Right atrium auricular region (tissue), 2 donors: ENCODE measurements at places on chromosomes 12 and 14. TPM values are rescaled to one million over a fixed set of nuclear protein-coding genes. Genes with fewer than 3 reads are reported as not detected.

DNA sequence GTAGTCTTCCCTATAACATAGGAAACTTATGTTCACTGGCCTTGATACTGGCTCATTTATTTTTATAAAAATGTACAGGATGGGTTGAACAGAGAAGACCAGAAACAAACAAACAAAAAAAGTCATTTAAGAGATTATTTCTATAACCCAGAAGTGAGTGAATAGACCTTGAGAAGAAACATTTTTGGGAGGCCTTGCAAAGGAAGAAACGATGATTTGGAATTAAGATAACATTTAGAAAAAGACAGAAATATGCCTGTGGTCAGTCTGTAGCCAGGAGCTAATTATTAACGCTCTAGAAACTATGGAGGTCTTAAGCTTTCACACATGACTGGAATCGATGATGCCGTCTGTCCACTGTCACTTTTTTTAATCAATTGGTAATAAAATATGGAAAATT is 264.0 kb downstream of the EGLN3 start:
- no peak for DNase-seq

TAS2R9 gene
- total RNA-seq, result not detected

CIROP gene
- not detected for total RNA-seq

DNA sequence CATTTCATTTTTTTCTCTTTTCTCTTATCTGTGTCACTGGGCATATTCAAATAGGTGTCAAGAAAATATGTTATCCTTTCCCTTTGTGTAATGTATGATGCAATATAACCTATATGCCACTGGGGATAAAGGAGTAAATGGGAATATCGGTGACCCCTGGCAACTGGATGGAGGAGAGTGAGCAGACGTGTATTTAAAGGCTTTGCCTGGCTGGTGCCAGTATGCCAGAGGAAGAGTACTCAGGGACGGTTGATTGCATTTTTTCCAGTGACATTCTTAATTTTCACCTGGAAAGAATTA is 12.0 kb upstream of the STXBP6 start:
- DNase-seq, result no peak

GRCh38 chr12:68334132-68334531 is 2.0 kb upstream of the MDM1 start:
- no peak for DNase-seq
